ENCODE measurements at places on chromosomes 13 and 19.

DNA sequence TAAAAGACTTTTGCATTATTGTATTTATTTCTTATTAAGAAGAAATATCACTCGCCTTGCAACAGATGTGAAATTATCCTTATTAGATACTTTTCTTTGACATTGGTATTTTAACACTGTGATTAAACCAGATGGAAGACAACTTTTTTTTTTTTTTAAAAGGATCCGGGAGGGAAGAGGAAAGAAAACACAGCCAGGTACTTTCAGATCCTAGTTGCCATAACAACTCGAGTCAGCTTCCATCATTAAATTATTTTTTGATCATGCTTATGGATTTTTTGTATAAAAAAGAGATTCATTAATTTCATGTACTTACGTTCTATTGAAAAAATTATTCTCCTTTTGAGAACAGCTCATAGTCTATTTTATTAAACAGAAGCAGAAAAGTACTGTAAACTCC lies 515.7 kb downstream of the TBC1D4 start:
- DNase-seq = no peak

DNA sequence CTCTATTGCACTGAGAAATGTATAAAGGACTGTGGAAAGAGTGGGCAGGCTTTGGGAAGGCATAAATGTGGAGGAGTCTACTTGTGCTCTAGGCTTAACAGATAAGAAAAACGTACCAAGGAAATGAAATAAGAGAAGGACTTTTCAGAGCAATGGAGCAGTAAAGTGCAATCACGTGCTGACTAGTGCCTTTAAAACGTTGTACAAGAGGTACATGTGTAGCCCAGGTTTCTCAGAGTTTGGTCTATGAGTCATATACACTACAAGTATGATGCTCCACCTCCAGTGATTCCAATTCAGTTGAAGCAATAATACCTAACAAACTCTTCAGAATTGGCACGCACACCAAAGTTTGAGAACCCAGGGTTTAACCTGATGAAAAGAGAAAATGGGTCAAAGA lies 13.4 kb upstream of the FNDC3A start:
- DNase-seq = no peak

DNA sequence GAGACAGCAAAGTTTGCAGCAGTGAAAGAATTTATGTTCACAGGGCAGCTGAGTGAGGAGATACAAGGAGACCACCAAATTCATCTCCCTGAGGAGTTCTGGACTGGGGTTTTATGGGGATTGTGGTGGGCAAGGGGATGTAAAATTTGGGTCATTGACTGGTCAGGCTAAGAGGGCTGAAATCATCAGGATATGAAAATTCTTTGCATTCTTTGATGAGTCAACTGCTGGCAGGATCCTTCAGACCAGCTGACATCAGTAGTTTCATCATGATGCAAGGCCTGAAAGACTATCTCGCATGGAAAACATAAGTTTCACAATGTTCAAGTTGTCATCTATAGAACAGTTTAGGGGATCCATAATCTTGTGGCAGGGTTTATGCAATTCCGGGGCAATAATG lies 869.5 kb upstream of the PCDH9 start:
- no peak for DNase-seq

DNA sequence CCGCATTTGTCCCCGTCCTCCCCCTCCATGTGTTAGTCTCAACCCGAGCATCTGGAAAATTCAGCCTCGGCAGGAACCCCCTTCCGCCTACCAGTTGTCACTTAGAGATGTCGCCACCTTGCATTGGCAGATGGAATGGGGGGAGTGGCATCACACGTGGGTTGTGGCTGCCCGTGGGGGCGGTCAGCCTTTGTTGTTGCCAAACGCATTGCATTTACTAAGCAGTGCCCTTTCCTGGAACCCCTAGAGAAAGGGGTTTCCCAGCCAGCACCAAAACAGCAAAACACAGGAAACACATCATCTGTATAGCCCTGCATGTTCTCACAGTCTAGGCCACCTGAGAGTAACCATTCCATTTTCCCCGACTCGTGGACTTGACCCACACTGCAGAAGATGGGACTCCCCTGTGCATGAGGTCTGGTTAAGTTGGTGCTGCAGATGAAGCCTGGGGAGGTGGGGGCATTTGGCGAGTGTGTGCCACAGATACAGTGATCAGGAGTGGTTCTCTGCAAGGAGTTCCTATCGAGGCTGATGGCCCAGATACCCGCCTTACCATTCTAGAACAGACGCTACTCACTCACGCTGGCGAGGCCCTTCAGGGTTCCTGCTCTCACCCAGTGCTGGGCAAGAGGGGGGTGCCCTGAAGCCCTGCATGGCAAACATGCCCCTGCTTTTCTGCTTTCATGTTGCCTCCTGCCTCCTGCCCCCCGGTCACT lies 38.3 kb downstream of the TMED1 start:
- DNase-seq = no peak

- DNase-seq = no peak
Observed at GRCh38 chr19:1104311-1105007, 665 bp downstream of the GPX4 start.

DNA sequence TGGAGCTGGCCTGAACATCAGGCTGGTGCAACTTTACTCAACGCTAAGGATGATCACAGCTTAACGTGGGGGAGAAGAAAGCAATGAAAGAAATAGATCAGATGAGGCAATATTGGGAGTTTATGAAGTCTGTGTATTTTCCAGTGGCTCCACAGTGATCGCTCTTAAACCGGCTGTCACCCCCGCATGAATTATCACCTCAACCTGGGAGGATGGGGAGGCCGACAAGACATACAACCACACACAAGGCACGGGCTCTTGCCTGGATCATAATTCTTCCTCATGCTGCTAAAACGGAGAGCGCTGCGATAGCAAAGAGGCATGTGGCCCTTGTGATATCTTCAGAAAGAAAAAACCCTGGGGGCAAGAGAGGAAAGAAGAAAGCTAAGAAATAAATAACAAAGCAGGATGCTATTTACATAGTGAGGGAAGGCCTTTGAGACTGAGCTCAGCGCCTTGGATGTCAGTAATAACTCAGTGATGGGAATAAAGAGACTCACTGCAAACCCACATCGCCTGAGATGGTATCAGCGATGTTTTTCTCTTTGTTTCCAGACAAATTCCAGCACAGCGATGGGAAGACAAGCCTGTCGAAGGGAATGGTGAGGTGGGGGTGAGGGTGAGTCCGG lies 19.1 kb upstream of the CHST8 start:
- no peak for DNase-seq

GRCh38 chr13:67210208-67210607 lies 19.9 kb downstream of the PCDH9 start:
- DNase-seq = no peak

- no peak for DNase-seq
Observed at GRCh38 chr13:79767126-79767525, 286.2 kb downstream of the NDFIP2 start.

- no peak for DNase-seq
Observed at GRCh38 chr19:39236527-39236926, 8.3 kb downstream of the IFNL3 start.

- DNase-seq = no peak
Observed at GRCh38 chr19:14479309-14479974, 4.3 kb upstream of the PTGER1 start.

DNA sequence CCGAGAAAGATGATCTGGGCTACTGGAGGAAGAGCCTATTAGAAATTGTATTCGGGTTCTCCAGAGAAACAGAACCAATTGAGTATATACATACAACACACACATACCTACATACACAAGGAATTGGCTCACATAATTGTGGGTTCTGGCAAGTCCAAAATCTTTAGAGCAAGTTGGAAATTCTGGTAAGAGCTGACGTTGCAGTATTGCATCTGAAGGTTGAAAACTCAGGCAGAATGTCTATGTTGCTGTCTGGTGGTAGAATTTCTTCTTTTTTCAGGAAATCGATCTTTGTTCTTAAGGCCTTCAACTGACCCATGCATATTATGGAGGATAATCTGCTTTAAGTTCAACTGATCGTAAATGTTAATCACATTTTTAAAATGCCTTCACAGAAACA lies 15.5 kb upstream of the OLFM4 start:
- DNase-seq = no peak

- no peak for DNase-seq
Observed at GRCh38 chr19:55656988-55657747, 2.3 kb downstream of the U2AF2 start.

- no peak for DNase-seq
Observed at GRCh38 chr19:16117594-16118033, 5.9 kb downstream of the RAB8A start.

- DNase-seq = no peak
Observed at GRCh38 chr13:21546372-21546771, 57.6 kb downstream of the MICU2 start.

DNA sequence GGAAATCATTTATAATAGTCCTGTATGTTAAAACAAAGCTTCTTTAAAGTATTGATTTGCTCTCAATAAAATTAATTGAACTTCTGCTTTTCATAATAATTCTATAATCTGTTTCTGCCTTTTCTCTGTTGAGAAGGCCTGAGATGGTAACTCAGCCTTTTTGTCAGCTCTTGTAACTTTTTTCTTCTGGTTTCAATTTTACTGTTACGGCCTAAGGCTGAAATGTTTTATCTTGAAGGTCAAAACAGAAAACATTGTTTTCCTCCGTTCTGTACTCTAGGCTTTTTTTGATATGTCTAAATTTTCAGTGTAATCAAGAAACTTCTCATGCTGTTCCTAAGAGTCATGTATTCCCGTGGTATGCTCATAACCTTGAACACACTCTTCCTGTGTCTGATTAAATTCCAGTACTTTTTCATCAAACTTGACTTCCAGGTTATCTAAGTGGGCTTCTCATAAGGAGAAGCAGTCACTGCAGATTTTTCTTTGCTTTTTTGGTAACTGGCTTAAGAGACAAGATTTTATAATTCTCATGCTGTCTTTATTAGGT lies 7.6 kb upstream of the NAXD start:
- DNase-seq = no peak

- no peak for DNase-seq
Observed at GRCh38 chr19:3401004-3401768, 34.8 kb downstream of the NFIC start.

- DNase-seq = no peak
Observed at GRCh38 chr19:41159881-41160280, 33.1 kb upstream of the CYP2S1 start.

DNA sequence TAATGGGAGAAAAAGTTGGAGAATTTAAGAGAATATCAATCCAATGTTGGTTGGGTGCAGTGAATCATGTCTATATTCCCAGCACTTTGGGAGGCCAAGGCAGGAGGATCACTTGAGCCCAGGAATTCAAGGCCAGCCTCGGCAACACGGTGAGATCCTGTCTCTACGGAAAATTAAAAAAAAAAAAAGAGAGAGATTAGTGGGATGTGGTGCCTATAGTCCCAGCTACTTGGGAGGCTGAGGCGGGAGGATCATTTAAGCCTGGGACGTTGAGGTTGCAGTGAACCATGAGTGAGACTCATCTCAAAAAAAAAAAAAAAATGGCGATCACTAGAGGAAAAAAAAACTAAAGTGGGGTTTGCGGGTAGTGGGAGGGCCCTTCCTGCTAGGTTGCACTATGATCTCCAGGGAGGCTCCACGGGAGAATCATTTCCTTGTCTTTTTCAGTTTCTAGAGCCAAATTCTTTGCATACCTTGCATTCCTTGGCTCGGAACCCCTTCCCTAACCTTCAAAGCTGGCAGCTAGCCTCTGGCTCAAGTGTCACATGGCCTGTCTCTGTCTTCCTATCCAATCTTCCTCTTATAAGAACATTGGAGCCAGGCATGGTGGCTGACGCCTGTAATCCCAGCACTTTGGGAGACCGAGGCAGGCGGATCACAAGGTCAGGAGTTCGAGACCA lies 5.8 kb upstream of the ERCC2 start:
- peak; percentile 86 for DNase-seq

DNA sequence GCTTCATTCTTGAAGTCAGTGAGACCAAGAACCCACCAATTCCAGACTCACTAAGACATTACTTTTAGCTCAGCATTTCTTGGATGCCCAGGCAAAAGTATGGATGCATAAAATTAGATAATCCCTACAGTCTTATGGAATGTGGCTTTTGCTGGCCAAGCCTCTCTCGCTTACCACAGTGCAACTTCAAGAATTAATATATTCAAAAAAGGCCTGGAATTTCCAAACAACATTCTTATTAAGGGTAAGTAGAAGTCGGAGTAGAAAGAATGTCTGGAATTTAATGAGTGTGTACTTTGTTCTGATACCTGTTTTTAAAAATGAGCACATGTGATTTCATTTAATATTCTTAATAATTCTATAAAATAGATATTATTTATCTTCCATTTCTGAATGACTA lies 302.4 kb upstream of the TMTC4 start:
- DNase-seq = no peak

DNA sequence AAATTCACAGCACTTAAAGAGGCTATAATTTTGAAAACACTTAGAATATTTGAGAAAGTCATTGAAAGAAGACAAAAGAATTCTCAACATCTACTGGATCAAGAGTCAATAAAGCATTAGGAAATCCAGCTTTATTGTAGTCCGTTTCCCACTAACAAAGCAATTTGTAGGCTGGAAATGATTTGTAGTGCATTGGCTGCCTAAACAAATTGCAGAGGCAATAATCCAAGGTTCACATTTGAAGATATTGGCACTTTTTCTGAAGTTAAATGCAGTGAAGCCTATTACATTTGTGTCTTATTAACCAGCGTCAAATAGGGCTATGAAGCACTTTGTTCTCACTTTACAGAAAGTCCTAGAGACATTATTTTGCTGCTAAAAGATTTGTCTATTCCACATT lies 848.1 kb upstream of the SLITRK1 start:
- DNase-seq = no peak

DNA sequence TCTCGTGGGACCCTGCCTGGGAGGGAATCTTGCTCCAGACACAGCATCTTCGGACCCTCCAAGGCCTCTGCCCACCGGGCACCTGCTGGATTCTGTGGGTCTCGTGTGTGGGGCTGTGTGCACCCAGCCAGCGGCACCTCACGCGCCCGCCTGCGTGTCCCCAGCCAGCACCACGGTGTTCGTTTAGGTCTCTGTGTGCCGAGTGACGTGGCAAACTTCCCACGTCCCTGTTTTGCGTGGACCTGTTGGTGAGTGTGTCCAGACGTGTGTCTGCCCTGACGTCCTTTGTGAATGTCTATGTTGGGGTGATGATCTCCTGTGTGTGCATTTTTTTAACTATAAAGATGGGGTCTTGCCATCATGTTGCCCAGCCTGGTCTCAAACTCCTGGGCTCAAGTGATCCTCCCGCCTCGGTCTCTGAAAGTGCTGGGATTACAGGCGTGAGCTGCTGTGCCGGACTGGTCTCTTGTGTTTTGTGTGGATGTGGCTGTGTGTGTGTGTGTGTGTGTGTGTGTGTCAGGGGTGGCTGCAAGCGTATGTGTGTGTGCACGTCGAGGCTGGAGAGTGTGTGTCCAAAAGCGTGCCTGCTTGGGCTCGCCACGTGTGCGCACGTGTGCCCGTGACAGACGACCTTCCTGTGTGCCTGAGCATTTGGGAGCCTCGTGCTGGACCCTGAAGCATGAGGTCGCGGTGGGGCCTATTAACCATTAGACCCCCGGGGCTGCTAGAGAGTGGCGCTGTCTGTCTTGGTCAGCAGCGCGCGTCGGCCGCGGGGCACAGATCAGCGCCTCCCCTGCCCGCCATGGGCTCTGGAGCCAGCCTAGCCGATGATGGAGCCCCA lies 15.7 kb downstream of the ARID3A start:
- DNase-seq = no peak

DNA sequence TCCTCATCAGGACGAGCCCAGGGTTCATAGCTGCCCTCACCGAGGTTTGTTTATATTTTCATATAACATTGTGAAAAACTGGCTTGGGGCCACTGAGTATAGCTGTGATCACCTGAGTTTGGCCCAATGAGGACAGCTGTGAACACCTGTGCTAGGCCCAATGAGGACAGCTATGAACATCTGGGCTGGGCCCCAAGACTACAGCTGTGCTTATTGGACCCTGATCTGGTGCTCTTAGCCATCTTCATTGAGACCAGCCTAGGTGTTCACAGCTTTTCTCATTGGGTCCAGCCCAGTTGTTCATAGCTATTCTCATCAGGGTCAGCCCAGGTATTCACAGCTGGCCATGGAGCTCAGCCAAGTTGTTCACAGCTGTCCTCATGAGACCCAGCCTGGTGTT lies 1167.3 kb downstream of the UQCRFS1 start:
- DNase-seq = no peak

Measured in AG04449 (cell line).